ENCODE measurements at places on chromosomes 6 and 20. TPM values are rescaled to one million over a fixed set of nuclear protein-coding genes. Genes with fewer than 3 reads are reported as not detected.

VNN1 gene
- 0.36 TPM for total RNA-seq

CASS4 gene
- 0.73 TPM for total RNA-seq

GRCh38 chr20:728256-728944, 39.9 kb downstream of the SLC52A3 start:
- DNase-seq = peak; percentile 64

GRCh38 chr6:156269751-156270369, 507.3 kb upstream of the ARID1B start:
- DNase-seq = no peak

GRCh38 chr20:29756664-29757063, 1500.8 kb upstream of the DEFB115 start:
- DNase-seq = no peak

- DNase-seq = no peak
Measured at GRCh38 chr6:122736163-122736562, 43.4 kb upstream of the FABP7 start.
